ENCODE measurements at places on chromosomes 6 and 20. TPM values are rescaled to one million over a fixed set of nuclear protein-coding genes. Genes with fewer than 3 reads are reported as not detected.

HCK gene
- 6.1 TPM for total RNA-seq

BCAS1 gene
- total RNA-seq = 67.2 TPM

BMP6 gene
- 1.8 TPM for total RNA-seq

- DNase-seq = no peak
Measured at GRCh38 chr6:146219101-146219500, 190.2 kb downstream of the GRM1 start.

- no peak for DNase-seq
Measured at GRCh38 chr20:51768759-51769517, 748 bp upstream of the ATP9A start.

DNA sequence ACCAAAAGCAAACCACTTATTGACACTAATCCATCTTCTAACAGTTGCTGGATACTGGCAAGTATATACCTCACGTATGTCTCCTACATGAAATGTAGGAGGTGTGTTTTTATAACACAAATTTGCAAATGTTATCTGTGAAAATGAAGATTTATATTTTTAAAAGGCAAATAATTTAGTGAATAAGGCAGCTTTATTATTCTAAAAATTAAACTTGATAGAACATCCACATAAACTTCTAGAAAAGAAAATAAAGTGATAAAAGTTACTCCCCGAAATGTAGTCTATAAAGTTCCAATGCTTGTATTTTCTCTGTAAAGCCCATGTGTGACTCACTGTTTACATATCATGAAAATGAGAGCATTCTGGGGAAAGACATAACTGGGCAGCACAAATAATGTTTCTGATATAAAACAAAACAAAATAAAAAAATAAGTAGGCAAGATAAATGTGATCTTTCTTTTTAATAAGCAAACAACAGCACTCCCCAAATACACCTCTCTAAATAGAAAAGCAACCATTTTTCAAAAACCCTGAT is 84.4 kb downstream of the MAP7 start:
- no peak for DNase-seq

DNA sequence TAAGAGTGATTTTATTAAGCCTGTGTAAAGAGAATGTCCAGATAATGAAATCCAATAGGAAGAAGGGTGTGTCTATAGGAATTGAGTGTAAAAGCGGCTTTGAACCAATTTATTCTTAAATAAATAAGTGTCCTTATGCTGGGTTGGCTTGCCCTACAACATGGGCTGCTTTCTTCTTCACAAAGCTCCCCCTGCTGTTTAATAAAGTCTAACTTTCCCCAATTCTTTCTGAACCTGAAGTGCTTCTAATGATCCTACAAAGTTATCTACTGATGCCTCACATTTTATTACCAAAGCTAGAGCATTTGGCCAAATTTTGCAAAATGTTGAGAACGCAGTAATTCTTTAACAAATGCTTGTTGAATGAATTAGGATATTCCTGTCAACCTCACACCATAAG is 36.3 kb upstream of the SIRT5 start:
- no peak for DNase-seq

DNA sequence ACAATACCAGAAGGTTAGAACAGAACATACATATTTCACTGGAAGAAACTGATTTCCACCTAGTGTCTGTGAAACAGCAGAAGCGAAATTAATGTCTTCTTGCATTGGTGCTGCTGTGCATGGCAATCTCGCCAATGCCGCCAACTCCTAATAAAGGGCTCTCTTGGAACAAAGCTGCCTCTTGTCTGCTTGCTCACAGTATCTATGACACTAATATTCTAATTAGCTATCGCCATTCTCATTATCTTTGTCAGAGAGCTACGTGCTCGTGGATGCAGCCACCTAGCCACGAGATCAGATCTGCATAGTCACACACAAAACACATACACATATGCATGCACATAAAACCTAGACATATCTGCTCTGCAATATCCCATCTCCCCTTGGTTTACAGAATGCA is 145.9 kb upstream of the OLIG3 start:
- DNase-seq = no peak

DNA sequence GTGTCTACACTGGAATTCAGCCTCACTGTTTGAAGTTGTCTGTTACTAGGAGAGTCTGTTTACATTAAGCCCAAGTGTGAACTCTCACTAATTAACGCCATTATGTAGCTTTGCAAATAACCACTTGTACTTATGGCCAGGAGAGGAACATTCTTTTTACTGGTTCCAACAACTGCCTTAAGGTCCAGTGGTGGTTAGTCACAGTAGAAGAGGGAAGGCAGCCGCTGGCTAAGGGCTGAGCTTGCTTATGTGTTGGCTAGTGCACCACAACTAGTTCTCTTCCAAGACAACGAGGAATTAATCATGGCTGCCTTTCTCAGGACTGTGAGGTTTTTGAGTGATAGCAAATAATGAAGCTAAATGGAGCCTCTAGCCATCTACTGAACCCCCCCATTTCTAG is 14.9 kb upstream of the SLC22A23 start:
- no peak for DNase-seq

All from ureter (tissue), 1 donor.